ENCODE measurements at places on chromosomes 7 and 10.

DNA sequence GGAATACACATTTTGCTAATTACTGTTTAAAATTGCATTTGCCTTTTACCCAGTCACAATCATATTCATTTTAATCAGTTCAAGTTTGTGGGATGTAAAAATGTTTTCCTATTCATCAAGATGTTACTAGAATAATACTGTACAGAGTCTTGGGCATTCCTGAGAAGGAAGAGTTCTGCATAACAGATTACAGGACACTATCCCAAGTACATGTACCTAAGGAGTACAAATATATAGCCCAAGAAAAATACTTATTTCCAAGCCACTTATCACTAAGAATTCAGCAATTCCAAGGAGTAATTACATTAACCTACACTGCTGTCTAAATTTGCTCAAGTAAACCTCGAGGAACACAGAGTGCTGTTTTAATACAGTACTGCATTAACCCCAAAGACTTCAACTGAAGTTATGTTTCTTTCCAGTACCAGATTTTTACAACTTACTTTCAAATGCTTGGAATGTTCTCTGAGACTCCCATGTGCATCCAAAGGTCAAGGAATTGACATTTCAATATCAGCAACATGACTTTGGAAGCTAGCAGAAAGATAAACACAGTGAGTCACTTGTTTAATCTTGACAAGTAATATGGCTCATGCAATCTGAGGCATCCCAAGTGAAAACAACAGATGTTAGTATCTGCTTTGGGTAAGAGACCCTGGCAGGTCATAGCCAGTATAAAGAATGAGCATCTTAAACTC is 125.4 kb upstream of the BET1 start:
- no peak for DNase-seq

DNA sequence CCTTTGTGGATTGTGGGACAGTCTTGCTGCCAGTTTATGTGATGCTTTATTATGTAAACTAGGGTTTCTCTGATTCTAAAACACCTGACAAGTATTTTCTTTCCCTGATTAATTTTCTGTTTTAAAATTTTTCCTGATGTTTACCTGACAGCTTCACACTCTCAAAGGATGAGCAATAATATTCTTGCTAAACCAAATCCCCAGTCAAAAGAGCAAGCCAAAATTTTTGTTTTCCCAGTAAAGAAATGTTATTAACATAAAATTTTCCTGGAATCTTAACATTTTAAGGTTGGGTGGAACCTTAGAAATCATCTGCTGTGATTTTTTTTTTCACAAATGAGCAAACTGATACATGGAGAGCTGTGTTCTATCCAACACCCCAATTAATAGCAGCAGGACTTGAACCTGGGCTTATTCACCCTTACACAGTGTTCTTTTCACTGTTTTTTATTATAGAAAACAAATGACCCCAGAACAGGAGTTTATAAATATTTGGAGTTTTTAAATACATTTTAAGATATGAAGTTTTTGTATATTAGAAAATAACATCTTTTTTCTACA is 185.2 kb upstream of the VIPR2 start:
- DNase-seq: no peak

- no peak for DNase-seq
These were observed 334.3 kb upstream of the SEMA3D start for GRCh38 chr7:85521108-85521694.

- no peak for DNase-seq
These were observed 448.9 kb downstream of the ADRA2A start for GRCh38 chr10:111525696-111526095.

- DNase-seq: no peak
These were observed 14.2 kb upstream of the SLC18A3 start for GRCh38 chr10:49595713-49596492.

- DNase-seq: no peak
These were observed 79.9 kb downstream of the CDK14 start for GRCh38 chr7:90675982-90676381.

GRCh38 chr7:151272405-151272804 is 23.9 kb upstream of the SMARCD3 start:
- no peak for DNase-seq

GRCh38 chr10:97154162-97154561 is 31.6 kb downstream of the SLIT1 start:
- DNase-seq: no peak

DNA sequence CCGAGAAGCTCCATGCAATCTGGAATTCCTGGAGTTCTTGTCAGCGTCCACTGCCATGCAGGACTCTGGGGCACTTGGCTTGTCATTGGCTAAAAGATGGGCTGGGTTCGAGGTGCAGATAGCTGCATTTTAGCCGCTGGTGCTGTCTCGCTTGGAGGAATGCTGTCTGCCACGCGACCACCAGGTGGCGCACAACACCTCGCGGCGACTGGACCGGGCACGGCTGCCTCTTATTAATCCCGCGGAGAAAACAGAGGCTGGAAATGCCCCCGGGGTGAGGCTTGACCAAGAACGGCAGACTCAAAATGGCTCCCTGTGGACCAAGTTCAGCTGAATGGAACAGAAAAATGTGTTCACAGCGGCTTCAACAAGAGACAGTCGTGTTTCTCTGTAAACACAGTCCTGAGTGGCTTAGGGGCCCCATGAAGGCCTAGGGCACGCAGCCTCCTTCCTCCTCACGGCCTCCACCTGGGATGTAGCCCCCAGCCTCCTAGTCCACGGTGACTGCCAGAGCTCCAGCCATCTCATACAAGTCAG is 46.2 kb downstream of the AOC1 start:
- peak; percentile 31 for DNase-seq

DNA sequence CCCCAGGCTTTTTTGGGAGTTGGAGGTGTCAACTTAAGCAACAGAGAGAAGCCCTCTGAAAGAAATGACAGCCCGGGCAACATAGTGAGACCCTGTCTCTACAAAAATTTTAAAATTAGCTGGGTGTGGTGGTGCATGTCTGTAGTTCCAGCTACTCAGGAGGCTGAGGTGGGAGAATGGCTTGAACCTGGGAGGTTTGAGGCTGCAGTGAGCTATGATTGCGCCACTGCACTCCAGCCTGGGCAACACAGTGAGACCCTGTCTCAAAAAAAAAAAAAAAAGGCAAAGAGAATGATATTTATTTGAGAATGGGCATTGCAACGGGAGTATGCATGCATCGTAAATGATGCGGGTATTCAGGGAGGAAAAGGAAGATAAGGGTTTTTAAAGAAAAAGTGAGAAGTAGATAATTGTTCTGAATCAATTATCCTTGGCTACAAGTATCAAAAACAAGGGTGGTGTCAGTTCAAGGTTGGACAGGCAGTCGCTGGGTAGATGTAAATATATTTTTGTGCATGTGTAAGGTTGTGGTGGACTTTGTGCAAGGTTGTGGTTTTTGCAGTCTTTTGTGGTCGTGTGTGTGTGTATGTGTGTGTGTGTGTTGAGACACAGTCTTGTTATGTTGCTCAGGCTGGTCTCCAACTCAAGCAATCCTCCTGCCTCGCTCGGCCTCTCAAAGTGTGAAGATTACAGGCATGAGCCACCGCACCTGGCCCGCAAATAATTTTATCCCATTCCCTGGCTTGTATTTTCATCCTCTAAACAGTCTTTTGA is 65.6 kb downstream of the COL26A1 start:
- DNase-seq: no peak

- DNase-seq: no peak
These were observed 9.7 kb downstream of the GBX1 start for GRCh38 chr7:151157645-151158329.

- no peak for DNase-seq
These were observed 62.3 kb upstream of the NKX6-2 start for GRCh38 chr10:132848291-132848701.

DNA sequence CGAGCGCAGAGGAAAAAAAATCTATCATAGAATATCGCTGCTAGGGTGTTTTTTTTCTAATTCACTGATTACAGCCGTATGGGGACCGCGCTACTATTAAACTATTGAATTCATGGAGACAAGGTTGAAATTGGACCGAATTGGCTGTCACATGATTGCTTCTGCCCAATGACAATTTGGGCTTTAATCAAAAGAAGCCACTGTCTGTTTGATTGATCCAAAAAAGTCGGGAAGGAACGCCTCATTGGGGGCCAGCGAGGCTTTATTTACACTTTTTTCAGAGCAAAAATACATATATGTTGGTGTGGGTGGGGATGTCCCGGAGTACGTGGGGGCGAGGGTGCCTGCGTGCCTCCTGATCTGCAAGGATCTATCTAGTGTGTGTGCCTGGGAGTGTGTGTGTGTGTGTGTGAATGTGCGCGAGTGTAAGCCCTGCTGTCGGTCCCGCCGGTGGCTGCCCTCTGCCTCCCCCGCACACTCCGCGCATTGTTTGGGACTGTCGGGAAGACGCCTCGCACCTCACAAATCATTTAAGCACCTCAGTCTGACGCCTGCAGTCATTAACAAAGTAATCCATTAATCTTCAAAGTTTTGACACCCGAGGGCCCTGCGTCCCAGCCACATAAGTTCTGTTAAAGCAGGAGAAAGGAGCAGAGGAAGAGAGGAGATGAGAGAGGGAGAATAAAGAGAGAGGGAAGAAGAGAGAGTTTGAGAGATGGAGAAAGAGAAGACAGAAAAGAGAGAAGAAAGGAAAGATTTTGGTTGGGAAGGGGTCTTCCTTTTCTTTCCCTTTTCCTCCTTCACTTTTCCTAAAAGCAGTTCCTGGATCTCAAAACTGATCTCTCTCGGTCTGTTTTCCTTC is at the start of gene HOXA2:
TSS of gene HOXA2 (minus strand) at position 103 of the 862 bp plus-strand sequence. CDS start 183 bp downstream, outside the sequence.
- no peak for DNase-seq

DNA sequence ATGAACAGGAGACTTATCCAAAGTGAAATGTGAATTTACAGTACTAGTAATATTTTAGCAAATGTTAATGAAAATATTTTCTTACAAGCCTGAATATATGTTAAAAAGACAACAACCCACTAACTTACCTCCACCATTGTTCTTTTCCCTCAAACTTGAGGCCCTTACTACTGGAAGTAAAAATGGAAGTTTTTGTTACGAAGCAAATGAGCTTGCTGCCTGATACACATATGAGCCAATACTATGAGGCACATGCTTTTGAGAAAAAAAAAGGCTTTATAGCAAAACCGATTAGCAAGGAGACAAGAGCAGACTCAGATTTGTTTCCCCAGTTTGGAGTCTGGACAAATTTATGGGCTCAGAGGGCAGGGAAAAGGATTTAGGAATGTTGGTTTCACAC is 29.0 kb downstream of the PRPS1L1 start:
- DNase-seq: no peak

DNA sequence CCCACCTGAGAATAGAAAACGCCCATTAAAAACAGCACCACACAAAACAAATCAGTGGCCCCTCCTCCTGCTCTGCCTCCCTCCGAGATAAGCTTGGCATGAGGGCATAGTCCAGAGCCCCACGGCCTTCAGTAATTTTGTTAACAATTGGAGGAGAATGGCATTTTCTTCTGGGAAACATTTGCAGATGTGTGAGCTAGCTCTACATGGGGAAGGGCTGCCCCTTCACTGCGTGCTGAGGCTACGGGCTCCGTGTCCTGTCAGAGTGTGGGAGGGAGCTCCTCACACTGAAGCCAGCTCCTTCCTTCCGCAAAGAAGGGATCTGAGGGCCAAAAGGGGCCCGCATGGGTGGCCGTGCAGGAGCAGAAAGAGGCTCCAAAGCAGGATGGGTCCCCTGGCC is 15.2 kb downstream of the GRK5 start:
- DNase-seq: no peak

- no peak for DNase-seq
These were observed 50.7 kb downstream of the KCNMA1 start for GRCh38 chr10:77586719-77587415.

- DNase-seq: no peak
These were observed 742.3 kb downstream of the TNS3 start for GRCh38 chr7:46839651-46840050.

GRCh38 chr7:74029089-74029785 is 1.3 kb downstream of the ELN start:
- DNase-seq: no peak

GRCh38 chr10:79249186-79250121 is 97.8 kb upstream of the PPIF start:
- no peak for DNase-seq

DNA sequence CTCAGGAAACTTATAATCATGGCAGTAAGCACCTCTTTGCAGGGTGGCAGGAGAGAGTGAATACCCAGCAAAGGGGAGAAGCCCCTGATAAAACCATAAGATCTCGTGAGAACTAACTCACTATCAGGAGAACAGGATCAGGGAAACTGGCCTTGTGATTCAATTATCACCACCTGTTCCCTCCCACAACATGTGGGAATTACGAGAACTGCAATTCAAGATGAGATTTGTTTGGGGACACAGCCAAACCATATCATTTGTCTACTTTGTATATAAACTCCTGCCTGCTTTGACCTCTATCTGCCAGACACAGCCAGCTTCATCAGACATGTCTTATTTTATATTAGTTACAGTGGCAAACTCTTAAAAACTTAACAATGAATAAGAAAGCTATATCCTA is 50.4 kb downstream of the ARMC3 start:
- no peak for DNase-seq

GRCh38 chr10:100566561-100566960 is 30.8 kb downstream of the HIF1AN start:
- DNase-seq: no peak

DNA sequence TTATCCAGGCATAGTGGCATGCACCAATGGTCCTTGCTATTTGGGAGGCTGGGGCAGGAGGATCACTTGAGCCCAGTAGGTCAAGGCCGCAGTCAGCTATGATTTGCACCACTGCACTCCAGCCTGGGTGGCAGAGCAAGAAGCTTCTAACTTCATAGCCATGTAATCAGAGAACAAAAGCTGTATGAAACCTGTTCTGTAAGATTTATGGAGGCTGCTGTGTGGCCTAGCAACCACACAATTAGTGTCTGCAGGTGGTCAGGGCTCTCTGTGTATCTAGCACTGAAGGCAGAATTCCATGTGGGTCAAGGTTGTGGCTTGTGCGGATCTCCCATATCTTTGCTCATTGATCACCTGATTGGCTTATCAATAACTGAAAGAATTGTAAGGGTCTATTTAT is 221.5 kb upstream of the FOXK1 start:
- DNase-seq: no peak

GRCh38 chr7:140914083-140914482 is 10.6 kb downstream of the BRAF start:
- no peak for DNase-seq

DNA sequence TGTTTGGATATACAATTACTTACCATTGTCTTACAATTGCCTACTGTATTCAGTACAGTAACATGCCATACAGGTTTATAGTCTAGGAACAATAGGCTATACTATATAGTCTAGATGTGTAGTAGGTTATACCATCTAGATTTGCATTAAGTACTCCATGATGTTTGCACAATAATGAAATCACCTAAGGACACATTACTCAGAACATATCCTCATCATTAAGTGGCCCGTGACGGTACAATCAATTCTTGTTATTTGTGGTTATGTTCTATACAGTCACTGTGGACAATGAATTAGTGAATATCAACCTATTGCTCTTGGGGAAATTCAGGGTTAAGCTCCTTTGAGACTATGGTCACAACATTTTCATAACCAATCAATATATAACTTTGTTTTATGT is 75.6 kb downstream of the MICU1 start:
- no peak for DNase-seq

DNA sequence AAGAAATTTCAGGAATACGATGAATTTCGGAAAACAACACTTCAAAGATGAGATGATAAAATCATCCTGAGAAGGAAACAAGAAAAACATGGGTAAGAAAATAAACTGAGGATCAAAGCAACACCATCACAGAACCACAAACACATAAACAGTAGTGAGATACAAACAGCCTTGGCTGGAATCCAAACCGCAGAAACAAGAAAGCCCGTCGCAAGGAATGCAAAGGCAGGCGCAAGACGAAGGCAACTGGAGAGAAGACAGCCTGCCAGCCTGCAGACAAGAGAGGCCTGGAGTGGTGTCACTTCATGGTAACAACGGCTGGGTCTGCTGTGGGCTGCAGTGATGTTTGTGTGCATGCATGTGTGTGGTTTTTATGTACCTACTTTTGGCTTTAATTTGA is 61.8 kb upstream of the DRGX start:
- DNase-seq: no peak

- DNase-seq: no peak
These were observed 93.6 kb downstream of the CTNNA3 start for GRCh38 chr10:67602268-67602950.

Measured in amygdala (tissue), 56 donors.